Chondrocyte (in vitro differentiated cells): ENCODE measurements at places on chromosomes 2 and 18.

DNA sequence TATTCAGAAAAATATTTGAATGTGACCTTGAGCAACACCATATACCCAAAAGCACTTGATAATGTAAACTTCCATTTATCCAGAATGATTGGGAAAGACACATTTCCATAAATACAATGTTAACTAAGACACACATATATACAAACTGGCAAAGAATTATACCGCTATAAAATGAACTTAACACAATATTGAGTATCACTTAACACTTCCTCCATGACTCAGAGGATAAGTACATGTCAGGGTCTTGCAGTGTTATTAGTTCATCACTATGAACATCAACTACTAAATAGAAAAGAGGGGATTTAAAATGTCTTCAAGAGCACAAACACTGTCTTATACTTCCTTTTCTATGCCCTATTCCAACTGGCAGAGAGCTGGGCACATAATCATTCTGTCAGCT is 18.6 kb downstream of the WDSUB1 start:
- no peak for DNase-seq

GRCh38 chr2:39723946-39724827 is 54.9 kb downstream of the THUMPD2 start:
- no peak for DNase-seq

GRCh38 chr2:215397632-215398341 is 38.1 kb downstream of the FN1 start:
- no peak for DNase-seq

GRCh38 chr2:56231361-56231760 is 47.6 kb downstream of the CCDC85A start:
- DNase-seq = no peak

- DNase-seq = no peak
Measured at GRCh38 chr2:156918410-156918809, 339.1 kb upstream of the GALNT5 start.

DNA sequence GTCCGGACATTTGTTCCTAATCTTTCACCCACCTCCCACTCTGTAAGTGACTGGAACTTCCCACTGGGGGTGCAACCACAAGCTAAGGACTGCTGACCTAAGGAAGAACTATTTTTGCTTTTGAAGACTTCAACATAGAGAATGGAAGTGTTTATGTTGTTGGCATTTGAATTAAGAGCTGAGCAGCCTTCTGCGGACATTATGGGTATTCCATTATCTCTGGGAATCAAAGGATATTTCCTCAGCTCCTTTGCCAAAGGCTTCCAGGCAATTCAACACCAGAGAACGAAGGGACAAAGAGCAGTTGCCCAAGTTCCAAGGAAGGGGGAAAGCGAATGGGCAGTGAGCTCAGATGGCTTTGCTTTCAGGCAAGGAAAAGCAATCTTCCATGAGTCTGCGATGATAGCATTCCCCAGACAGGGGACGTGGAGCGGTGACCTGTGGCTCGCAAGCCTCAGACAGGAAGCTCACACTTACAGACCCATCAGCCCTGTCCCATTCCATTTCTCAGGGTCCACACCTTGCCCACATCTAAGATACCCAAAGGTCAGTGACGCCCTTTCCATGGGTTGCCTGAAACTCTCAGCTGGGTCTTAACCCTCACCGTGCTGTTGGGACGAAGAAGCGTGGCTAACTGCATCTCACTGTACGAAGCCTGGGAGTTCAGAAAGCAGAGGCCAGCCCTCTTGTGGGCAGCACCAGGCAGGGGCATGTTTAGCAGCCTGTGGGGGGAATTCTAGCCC is 116.8 kb downstream of the COPS8 start:
- no peak for DNase-seq

- no peak for DNase-seq
Measured at GRCh38 chr2:38187541-38188011, 111.6 kb upstream of the CYP1B1 start.

DNA sequence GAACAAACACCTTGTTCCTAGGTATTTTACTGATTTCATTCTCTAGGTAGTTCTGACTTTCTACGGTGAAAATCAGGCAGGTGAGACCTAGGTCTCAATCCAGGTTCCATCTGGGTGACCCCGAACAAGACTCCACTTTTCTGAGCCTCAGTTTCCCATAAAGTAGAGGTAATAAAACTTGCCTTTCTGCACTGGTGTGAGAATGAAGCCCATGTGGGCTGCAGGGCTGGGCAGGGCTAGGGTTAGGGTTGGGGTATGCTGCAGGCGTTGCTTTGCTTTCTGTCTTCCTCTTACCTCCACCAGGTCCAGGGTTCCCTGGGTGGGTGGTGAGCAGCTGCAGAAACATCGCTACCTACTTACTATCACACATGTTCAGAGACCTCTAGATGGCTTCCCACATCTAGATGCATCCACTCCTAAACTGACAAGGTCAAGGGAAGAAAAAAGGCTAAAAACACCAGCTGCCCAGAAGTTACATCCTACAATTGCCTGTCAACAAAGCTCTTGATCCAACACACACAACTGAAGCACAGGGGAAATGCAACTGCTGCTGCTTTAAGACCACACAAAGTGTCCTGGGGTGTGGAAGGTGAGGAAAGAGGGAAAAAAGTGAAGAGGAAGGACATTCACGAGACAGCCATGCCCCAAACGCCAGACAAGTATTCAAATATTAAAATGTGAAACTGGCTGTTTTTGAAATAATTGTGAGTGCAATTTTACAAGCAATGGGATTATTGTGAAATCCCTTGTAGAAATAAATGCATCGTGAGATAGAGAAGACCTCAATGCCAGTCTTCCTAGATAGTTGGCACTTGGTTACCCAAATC is 23.5 kb downstream of the MBP start:
- DNase-seq = no peak

- DNase-seq = no peak
Measured at GRCh38 chr2:60679036-60679780, 76.9 kb upstream of the PAPOLG start.

GRCh38 chr2:62410926-62411456 is 95.0 kb downstream of the TMEM17 start:
- DNase-seq = no peak

DNA sequence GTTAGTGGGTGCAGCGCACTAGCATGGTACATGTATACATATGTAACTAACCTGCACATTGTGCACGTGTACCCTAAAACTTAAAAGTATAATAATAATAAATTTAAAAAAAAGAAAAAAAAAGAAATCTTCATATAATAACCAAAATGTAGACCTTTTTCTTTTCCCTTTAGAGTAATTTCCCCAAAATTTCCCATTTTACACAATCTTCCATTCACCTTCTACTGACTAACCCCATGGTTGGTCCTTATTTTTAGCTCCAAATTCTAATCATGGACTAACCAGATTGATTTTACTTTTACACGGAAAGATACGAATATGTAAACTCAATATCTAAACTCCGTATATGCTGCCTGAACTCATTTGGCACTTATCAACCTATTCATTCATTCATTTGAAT is 7.7 kb downstream of the KCTD18 start:
- no peak for DNase-seq

GRCh38 chr2:115874427-115874826 is 1432.0 kb downstream of the DPP10 start:
- no peak for DNase-seq

- no peak for DNase-seq
Measured at GRCh38 chr2:119301413-119301812, 65.2 kb downstream of the C2orf76 start.

DNA sequence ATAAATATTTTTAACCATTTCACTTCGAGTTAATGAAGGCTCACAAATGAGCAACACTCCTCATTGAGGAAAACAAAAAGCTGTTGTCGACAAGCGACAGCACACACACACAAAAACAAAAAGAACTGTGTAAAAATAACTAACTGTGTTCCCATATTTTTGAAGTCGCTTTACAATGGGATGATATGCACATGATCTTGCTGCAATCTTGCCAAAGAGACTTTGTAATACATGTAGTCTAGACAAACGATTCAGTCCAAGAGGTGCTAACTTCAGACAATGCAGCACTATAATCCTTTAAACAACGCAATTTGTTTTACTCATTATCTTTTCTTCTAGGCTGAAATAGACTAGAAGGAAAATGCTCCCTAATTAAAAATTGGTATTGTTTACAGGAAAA is 7.2 kb upstream of the USP34 start:
- DNase-seq = no peak

GRCh38 chr2:239022437-239023260 is 174.8 kb downstream of the TWIST2 start:
- DNase-seq = no peak

DNA sequence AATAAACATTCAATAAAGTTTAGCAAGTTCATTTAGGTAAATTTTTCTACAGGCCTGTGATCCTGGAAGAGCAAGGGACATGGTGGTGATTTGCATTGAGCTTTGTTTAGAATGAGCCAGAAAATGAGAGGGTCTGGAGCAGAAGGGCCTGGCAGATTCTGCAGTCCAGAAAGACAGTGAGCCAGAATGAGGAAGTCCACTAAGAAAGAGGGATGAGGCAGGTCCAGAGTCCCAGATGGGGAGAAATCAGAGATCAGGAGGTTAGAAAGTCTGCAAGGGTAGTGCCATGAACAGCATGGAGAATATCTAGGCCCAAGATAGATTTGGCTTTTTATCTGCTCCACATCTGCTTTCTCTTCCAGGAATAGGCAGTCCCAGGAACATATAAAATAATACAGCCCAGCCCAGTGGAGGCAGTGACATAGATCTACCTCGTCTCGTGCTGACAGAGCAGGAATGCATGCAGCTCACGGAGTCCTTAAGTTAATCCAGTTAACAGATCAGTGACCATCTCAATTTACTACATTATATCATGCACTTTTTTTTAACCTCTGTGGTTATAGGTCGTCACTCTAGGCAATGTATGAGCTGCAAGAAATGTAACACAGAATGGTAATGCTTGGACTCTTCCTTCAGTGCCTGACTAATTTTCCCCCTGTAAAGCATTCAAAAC is 429.0 kb downstream of the SUCLG1 start:
- no peak for DNase-seq

- no peak for DNase-seq
Measured at GRCh38 chr2:72864500-72864899, 22.7 kb upstream of the SPR start.

DNA sequence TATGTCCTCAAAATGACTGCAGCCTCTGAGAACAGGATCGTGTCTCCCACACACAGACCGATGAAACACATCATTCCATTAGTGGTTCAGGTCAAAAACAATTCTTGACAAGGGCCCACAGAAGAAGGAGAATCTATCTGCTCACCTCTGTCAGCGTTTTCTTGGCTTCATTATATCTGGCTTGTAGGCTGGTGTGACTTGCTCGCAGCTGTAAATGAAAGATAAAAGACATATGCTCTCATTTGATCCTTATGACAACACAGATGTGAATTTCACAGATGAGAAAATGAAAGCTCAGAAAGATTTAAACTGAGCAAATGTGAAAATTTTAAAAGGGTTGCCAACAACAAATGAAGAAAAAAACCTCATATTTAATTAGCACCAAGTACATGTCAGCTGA is 61.6 kb downstream of the CCDC93 start:
- no peak for DNase-seq

- no peak for DNase-seq
Measured at GRCh38 chr2:62441421-62441820, 64.6 kb downstream of the TMEM17 start.

DNA sequence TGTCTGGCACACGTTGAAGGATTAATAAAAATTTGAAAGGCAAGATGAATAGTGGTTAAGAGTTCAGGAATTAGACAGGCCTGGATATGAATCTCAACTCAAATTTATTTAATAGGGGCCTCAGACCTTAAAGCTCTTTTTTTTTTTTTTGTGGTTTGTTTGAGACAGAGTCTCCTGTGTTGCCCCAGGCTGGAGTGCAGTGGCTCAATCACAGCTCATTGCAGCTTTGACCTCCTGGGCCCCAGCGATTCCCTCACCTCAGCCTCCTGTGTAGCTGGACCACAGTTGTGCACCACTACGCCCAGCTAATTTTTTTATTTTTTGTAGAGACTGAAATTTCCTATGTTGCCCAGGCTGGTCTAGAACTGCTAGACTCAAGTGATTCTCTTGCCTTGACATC is 3.0 kb downstream of the ZRANB3 start:
- no peak for DNase-seq

DNA sequence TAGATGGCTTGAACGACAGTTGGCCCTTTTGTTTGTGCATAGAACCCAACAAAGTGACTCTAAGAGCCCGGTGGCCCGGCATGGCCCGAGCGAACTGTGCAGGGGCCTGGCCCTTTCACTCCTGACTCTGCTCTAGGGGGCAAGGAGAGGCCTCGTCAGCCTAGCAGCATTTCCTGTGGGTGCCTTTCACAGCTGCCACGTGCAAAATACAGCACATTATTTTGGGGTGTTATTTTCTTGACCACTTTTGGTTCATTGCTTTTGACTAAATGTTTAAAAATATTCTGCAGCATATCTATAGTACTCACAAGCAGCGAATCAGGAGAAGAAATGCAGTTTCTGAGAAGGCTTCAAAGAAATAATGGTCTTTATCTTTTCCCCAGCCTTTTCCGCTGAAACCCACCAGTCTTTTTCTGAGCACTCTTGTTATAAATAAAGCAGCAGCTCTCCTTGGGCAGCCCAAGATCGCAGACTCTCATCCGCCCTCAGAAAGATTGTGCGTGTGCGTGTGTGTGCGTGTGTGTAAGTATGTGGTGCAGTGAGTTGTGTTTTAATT is 31.3 kb downstream of the DGKD start:
- DNase-seq = no peak

GRCh38 chr2:40740419-40740818 is 288.5 kb upstream of the SLC8A1 start:
- DNase-seq = no peak

DNA sequence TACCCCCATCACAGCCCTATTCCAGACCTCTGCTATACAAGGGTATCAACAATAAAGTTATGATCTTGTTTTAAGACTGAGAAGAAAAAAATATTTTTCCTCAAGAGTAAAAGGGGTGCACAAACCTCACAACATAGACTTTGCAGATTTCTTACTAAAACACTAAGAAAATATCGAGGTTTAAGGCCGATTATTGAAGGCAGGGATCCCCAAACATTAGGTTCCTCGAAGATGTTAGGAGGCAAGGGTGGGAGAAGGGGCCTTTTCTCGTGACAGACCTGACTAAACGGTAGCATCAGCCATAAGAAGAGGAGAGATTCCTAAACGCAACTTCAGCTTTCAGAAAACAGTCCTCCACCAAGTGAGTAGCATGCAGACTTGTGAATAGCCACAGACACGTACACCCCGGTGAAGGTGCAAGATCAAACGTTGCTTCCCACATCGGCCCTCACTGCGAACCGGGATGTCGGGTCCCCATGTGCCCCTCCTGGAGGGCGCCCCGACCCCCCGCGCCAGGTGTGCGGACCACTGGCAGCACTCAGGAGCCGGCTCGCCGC is 678 bp downstream of the PIAS2 start:
- DNase-seq = no peak

GRCh38 chr2:38740851-38741731 is 10.1 kb downstream of the SRSF7 start:
- DNase-seq = no peak
